Activated T-helper 1 cell treated with anti-CD3 and anti-CD28 coated beads, Interleukin-12 subunit alpha, Interleukin-12 subunit beta, Interleukin-2, Interleukin-4 antibody, amounts not matched to agents 30 ng/mL and 10 ng/mL and 1 ng/mL, durations not matched to agents 14 hours and 24 hours and 36 hours (primary cell): ENCODE measurements at places on chromosomes 7 and 10. TPM values are rescaled to one million over a fixed set of nuclear protein-coding genes. Genes with fewer than 3 reads are reported as not detected.

DNA sequence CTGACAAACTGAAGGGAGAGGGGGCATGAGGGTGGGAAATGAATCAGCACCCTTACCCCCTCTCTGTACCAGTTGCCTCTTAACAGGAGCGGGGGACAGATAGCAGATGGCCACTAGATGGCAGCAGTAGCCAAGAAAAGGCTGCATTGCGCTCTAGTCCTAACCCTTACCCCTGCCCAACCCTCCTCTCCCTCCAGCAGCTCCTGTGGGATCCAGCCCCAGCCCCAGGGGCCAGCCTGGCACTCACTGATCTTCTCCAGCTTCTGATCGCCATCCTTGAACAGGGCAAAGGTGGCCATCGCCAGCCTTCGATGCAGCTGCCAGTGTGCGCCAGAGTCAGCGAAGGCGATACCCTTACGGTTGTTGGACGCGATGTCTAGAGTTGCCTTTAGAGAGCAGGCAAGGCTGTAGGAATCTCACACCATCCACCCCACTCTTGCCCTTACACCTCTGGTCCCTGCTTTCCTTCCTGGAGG lies 2.2 kb downstream of the CYP17A1 start:
- DNase-seq: peak; percentile 63

DNA sequence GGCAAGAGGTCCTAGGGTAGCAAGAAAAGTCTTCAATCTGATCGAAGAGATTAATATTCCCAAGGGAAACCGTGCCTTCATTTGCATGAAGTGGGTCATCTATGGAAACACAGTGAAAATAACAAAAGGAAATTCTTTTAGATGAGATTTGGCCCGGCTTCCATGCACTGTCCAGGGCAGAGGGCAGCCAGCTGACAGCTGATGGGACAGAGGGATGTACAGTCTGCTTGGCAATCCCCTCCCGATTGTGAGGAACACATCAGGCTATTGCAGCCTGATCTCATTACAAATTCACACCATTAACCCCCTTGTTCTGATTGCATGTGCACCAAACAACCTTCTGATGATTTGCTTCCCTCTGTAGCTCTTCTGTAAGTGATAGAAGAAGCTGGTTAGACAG lies 105.3 kb downstream of the FRMD4A start:
- DNase-seq: no peak

DNA sequence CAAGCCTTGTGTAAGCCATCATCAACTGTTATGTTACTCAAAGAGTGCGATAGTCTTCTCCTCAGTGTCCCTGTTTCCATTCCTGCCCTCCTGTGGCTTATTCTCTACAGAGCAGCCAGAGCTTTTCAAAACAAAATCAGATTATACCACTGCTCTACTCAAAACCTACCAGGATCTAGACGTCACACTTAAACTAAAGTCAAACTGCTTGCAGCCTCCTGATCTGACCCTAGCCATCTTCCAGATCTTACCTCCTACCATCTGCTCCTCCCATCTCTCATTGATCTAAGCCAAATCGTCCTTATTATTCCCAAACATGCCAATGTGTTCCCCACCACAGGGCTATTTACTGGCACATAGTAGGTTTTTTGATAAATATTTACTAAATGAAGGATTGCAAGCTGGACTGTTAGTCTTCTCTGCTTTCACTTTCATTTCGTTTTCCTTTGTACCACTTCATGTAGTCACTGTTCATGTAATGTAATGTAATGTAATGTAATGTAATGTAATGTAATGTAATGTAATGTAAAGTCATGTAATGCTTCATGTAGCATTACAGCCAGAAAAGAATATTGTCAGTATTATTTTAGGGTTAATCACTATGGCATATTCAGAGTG lies 116.1 kb downstream of the GPR37 start:
- DNase-seq: no peak

GRCh38 chr7:29285861-29286260 lies 91.3 kb downstream of the CHN2 start:
- DNase-seq: no peak

GRCh38 chr7:27518561-27519350 lies 143.9 kb downstream of the HIBADH start:
- DNase-seq: no peak

The RBM33 gene
- 75.2 and 78.9 TPM in 2 replicates for total RNA-seq

GRCh38 chr10:115989621-115990020 lies 283.4 kb downstream of the GFRA1 start:
- DNase-seq: no peak

- DNase-seq: no peak
These were observed 56.3 kb downstream of the ASB13 start for GRCh38 chr10:5609952-5610616.

DNA sequence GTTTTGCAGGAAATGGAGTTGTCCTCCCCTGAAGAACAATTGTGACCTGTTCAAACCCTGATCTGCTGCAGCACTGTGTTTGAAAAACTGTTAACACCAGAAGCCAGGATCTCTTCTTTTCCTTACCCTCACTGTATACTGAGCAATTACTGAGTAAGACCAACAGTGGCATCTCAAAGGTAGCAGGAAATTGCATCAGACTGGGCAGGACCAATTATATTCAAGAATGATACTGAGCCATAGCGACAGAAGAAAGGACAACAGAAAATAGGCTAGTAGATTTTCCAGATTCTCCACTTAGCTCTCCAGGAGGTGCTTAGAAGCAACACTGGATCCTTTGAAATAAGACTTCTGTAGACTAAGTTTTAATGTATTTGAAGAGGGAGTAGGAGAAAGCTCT lies 57.4 kb upstream of the INHBA start:
- DNase-seq: no peak

GRCh38 chr10:63593576-63593975 lies 72.4 kb downstream of the REEP3 start:
- DNase-seq: no peak

The ZNF800 gene
- 39.1 and 44.2 TPM in 2 replicates for total RNA-seq

The SMKR1 gene
- total RNA-seq: 4.8 and 5.7 TPM in 2 replicates

The BTBD16 gene
- not detected in 2 replicates for total RNA-seq

DNA sequence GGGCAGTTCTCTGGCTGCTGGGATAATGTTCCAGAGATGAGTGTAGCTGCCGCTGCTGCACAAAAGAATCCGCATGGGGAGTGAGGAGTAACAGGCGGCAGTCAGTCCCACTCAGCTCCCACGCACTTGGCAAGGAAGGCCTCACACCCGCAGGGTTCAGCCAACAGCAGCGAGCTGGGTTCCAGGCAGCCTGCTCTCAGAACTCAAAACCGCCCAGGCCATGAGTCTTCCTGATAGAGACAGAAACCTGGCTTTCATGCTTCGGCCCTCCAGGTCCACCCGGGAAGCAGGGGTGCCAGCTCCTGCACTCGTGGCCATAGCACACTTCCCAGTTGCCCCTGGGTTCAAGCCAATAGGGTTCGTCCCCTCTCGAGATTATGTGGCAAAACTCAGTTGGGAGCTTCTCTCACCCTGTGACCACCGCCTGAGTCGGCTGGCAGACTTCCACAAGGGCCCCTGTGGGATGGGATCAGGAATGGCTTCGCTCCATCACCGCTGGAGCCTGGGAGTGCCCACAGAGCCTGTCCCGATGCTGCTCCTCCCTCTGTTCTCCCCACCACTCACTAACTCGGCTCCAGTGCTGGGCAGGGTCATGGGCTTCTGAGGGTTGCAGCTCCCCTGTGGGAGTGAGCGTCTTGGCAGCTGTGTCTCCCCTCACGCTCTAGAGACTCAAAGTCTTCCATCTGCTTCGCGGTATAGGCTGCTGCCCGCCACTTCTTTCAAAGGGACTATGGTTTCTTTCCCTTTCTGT lies 20.6 kb downstream of the CLRN3 start:
- no peak for DNase-seq

The ACSM6 gene
- total RNA-seq: not detected in 2 replicates

DNA sequence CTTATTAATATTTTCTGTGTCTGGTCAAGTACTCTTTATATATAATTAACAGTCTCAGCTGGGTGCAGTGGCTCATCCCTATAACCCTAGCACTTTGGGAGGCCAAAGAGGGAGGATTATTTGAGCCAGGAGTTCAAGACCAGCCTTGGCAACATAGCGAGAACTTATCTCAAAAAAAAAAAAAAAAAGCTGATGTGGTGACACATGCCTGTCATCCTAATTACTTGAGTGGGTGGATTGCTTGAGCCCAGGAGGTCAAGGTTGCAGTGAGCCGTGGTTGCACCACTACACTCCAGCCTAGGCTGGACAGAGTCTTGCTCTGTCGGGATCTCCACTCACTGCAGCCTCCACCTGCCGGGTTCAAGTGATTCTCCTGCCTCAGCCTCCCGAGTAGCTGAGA lies 6.7 kb upstream of the ELOVL3 start:
- DNase-seq: no peak

GRCh38 chr7:92632791-92633190 lies 42.6 kb upstream of the FAM133B start:
- no peak for DNase-seq

DNA sequence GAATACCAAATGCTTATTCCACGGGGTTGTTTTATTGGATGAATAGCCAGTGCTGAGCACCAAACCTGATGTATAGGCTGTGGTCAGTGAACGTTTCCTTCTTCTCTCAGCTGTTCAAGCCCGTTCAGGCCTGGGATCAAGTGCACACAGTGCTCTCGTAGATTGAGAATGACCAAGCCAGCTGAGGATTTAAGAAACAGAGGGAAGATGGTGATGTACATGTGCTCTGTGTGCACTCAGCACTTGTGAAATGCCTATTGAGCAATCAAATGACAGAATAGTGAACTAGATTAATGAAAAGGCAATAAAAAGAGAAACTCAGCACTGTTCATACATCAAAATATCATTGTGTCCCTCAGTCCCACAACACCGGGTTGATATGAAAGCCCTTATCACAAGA lies 302.5 kb downstream of the BMPER start:
- DNase-seq: no peak

The TAS2R39 gene
- total RNA-seq: not detected in 2 replicates

DNA sequence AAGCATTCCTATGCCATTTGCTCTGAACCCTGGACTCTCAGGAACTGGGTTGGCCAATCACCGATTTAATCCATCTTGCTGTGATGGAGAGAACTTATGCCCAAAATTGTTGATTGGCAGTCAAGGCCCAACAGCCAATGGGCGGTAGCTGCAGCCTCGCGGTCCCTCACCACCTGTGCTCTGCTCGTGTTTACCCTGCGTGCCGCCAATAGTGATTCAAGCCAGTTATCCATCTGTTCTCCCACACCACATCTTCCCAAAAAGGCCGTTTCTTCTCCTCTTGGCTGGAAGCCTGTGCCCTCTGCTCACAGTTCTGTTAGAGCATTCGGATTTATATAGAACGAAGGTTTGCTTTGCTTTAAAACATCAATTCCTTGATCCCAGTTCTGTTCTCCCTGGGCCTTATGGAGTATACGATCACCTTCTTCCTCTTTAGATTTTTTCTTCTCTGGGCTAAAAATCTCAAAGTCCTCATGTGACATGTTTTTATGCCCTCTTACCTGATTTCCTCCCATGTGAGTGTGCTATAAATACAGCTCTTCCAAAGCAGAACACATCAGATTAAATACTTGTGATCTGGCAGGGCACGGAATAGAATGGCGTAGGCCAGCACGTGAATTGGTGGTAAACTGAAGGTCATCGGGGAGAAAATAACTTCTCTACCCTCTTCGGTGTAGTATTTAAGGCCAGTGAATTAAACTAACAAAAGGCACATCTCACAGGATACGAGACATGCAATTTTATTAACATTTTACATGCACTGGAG lies 212.8 kb downstream of the NSUN6 start:
- DNase-seq: no peak

The SGCE gene
- 0.42 TPM in 1 of 2 replicates, not detected in the other for total RNA-seq

The FOXI2 gene
- not detected in 2 replicates for total RNA-seq

DNA sequence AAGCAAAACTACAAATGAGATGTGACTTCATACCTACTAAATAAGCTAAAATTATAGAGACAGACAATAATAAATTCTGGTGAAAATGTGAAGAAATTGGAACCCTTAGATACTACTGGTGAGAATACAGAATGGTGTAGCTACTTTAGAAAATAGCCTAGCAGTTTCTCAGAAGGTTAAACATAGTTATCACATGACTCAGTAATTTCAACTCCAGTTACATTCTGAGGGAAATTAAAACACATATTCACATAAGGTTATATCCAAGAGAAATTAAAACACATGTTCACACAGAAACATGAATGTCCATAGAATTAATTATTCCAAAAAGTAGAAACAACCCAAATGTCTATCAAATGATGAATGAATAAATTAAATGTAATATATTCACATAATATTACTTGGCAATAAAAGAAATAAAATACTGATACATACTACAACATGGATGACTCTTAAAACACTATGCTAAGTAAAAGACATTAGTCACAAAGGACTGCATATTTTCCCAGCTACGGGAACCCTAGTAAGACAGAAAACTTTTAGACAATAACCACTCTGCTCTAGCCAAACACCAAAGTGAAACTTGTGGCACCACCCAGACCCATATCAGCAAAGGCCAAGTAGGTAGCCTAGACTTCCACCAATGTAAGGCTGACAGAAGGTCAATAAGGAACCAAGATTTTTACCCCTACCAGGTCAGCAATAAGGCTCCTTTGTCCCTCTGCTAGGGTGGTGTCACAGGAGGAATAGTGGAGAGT lies 25.1 kb downstream of the SLC25A40 start:
- DNase-seq: no peak

- no peak for DNase-seq
These were observed 139.4 kb upstream of the PHYHIPL start for GRCh38 chr10:59037018-59037389.

- no peak for DNase-seq
These were observed 5.8 kb upstream of the METTL27 start for GRCh38 chr7:73847941-73848723.

- no peak for DNase-seq
These were observed 151.3 kb downstream of the GALNT11 start for GRCh38 chr7:152176797-152177196.

GRCh38 chr7:44144426-44144967 lies 3.4 kb upstream of the MYL7 start:
- DNase-seq: no peak

- no peak for DNase-seq
These were observed 21.2 kb upstream of the DPYSL4 start for GRCh38 chr10:132165416-132165980.

DNA sequence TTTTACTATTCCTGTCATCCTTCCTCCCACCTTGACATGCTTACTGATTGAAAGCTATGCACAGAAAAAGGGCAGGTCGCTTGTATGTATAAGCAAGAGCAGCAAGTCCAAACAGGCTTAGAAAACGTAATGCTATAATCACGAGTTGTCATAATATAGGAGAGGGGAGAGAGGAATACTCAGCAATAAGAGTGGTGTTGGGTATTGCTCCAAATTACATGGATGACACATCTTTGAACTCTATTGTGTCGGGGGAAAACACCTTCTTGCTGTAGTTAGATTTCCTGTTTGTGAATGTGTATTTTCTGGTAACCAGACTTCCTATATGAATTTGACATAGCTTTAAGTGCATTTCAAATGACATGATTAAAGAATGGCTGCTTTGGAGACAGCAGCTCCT lies 7.5 kb downstream of the MET start:
- no peak for DNase-seq
